ENCODE measurements at places on chromosomes 13 and 19.

GRCh38 chr19:14250870-14251269 lies 44.9 kb upstream of the ADGRL1 start:
- no peak for DNase-seq

GRCh38 chr13:36428086-36428485 lies 4.2 kb upstream of the CCNA1 start:
- no peak for DNase-seq

DNA sequence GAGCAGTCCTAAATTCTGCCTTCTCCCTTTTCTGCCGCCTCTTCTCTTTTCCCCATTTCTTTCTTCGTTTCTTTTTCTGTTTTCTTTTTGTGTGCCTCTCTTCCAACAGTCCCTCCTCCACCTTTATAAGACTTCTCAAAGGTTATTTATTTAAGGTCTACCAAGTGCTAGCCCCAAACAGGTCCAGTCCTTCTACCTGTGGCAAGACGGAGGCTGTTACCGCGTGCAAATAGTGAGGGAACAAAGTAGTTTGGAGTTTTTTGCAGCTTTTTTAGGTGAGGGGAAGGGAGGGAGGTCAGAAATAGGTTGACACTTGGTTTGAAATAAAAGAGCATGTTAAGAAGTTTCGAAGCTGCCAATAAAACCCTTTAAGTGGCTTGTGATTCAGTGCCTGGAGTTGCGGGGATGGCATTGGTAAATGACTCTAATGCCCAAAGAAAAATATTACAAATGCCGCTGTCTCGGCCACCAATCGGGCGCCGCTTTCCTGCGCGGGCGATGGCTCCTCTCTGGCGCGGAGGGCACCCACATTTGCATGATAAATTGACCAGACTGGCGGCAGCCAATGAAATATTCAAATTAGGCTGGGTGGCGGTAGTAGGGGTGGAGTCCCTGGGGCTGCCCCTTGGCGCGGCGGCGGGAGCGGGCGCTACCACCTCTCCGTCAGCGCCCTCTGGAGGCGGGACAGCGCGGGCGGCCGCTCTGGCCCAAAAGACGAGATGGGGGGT lies 7.5 kb upstream of the TSHZ3 start:
- no peak for DNase-seq

GRCh38 chr19:55486971-55487923 lies 989 bp upstream of the SSC5D start:
- DNase-seq, result no peak

DNA sequence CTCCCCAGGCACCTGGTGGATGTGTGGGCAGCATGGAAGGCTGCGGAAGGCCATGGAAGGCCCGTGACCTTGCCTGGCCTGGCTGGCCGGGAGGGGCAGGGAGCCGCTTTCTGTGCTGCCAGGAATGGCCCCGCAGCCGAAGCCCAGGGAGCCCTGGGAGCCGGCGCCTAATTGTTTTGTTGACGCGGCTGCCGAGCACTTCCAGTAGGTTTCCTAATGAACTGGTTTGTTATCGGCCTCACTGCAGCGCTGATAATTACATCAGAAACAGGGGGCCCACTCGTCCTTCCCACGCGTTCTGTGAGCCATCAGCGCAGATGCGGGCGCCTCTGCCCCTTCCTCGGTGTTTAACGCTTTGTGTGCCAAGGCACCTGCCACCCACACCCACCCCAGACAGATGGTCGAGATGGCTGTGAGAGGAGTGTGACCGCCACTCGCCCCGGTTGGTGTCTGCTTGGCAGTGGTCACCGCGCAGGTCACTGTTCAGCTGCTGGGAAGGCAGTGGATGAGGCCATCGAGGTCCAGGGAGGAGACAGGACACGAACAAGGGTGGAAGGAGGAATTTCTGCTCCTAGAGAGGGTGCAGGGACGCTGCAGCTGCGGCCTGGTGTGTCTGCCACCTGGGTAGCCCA lies 124.5 kb downstream of the KDM4B start:
- no peak for DNase-seq

GRCh38 chr19:4365791-4366665 lies 22.7 kb downstream of the MPND start:
- DNase-seq, result no peak

GRCh38 chr19:47434088-47434487 lies 14.8 kb upstream of the MEIS3 start:
- no peak for DNase-seq

- no peak for DNase-seq
Measured at GRCh38 chr13:98295371-98295770, 118.3 kb upstream of the RNF113B start.

DNA sequence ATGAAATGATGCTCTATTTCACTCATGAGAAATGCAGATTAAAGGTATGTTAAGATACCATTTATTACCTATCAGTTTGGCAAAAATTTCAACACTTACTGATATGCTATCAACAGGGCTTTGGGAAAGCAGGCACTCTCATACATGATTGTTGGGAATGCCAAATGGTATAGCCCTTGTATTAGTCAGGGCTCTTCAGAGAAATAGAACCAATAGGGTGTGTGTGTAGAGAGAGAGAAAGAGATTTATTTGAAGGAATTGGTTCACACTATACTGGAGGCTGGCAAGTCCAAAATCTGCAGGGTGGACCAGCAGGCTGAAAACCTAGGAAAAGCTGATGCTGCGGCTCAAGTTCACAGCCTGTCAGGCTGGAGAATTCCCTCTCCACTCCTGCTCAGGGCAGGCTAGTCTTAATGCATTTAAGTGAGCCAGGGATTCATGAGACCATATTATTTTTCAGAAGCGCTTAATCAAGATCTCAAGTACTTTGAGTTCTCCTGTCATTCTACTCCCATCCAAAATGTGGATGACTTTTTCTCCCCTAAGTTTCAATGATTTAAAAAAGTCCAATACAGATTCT lies 72.4 kb downstream of the NHLRC3 start:
- DNase-seq, result no peak

DNA sequence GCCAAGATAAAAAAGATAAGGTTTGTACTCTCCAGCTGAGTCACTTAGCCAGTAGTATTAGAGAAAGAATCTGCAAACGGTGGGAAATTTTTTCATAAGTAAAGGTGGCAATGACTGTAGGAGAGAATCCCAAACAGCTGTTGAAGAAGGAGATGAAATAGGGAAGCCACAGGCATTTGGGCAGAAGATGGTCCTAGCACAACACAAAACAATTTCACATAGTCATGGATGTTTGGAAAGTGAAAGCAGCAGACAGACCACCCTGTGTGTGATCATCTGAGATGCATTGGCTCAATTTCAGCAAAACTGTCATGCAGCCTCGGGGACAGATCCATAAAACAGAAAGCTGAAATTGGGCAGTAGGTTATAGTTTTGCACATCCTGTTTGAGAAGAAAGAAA lies 2832.4 kb downstream of the PCDH9 start:
- no peak for DNase-seq

GRCh38 chr19:3679581-3679980 lies 20.7 kb downstream of the PIP5K1C start:
- no peak for DNase-seq

DNA sequence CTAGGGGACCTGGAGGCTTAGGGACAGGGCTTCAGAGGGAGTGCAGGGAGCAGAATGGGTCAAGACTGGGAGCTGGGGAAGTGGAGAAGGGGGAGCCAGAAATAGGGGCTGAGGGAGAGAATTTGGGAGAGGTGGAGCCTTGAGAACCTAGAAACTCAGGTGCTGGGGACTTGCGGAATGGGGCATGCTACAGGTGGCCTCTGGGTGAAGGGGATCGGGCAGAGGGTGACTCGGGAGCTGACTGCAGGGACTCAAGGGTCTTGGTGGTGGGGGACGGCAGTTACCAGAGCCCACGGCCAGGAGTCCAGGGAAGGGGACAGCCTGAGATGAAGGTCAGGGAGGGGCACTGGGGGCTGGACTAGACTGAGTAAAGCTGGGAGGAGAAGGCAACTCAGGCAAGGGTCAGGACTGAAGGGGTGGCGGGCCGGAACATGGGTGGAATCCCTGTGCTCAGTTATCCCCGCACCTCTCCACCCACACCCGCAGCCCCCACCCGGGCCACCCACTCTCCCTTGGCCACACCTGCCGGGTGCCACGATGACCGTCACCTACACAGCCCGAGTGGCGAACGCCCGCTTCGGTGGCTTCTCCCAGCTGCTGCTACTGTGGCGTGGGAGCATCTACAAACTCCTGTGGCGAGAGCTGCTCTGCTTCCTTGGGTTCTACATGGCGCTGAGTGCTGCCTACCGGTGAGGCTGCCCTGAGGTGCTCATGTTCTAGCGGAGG lies 628 bp downstream of the BEST2 start:
- no peak for DNase-seq

- no peak for DNase-seq
Measured at GRCh38 chr13:100522618-100523309, 65.8 kb downstream of the GGACT start.

DNA sequence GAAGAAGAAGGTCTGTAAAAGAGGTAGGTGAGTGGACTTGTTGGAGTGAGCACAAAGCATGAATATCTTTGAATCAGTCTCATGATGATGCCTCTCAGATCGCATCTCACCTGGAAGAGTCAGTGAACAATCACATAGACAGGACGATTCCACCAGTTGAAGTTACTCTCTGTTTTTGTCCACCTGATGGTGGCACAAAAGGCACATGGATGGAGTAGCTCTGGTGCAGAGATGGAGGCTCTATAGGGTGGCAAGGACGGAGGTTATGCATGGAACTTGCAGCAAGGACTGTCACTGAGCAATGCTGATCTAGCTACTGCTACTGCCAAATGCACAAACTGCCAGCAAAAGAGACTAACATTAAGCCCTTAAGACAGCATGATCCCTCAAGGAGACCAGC lies 10.3 kb upstream of the MYCBP2 start:
- DNase-seq, result no peak

DNA sequence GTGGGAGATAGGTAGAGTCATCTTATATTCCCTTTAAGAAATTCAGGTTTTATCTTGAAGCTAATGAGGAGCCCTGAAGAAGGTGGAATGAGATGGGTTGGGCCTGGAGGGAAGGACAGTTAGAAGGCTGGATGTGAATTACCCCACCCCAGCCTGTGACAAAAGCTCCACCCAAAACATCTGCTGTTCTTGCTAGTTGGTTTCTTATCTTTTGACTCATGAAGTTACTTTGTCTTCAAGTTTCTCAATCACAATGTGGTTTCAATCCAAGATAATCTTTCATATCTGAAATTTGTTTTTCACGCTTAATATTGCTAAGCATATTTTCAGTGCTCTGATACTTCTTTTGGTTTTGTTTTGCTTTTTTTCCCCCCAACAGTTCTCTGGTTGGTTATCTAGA lies 38.3 kb upstream of the HMGB1 start:
- DNase-seq, result no peak

GRCh38 chr13:85657942-85658341 lies 141.3 kb downstream of the SLITRK6 start:
- no peak for DNase-seq

- DNase-seq, result peak; percentile 10
Measured at GRCh38 chr19:36573895-36574720, 1.0 kb upstream of the ZNF529 start.

GRCh38 chr19:18931316-18932162 lies 9.5 kb downstream of the HOMER3 start:
- DNase-seq, result no peak

GRCh38 chr19:41808663-41809566 lies 12.5 kb downstream of the CEACAM3 start:
- DNase-seq, result no peak

- no peak for DNase-seq
Measured at GRCh38 chr13:53759016-53759415, 730.4 kb downstream of the OLFM4 start.

DNA sequence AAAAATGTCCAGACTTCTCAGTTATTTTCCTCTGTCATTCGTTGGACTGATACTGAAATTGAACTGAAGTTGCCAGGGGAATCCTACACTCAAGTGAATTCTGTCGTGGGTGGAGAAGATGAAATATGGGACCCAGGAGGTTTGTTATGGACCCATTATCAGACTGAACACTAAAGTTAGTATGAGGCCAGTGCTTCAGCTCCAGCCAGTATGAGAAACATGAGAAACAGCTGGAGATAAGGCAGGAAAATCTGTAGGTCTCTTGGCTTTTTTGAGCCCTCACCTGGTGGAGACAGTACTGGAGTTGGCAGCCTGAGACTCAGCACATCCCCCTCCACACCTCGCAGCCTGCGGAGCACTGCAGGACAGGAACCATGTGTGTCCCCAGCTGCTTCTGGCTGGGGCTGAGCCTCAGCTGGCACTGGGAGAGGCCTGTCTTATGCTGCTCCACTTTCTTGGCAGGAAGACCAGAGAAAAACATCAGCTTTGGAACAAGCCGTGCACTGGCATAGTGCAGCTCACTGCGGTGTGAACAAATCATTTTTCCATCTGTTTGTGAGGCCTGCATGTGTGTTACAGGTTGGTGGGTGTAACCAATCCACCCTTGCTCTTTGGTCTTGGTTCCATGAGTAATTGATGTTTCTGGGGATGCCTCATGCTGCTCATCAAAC lies 641.0 kb downstream of the FGF9 start:
- DNase-seq, result no peak

DNA sequence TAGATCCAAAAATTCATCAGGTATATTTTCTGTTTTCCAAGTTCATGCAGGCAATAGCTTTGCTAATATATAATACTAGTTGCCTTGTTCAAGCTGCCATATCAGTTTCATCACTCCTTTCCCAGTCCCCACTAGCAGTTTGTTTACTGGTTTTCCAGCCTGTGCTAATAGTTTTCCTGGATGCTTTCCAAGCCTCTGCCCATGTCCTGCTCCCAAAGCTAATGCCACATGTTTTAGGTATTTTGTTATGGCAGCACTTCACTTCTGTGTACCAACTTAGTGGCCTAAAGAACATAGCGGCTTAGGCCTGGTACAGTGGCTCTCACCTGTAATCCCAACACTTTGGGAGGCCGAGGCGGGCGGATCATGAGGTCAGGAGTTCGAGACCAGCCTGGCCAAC lies 28.1 kb upstream of the ZNF527 start:
- no peak for DNase-seq

DNA sequence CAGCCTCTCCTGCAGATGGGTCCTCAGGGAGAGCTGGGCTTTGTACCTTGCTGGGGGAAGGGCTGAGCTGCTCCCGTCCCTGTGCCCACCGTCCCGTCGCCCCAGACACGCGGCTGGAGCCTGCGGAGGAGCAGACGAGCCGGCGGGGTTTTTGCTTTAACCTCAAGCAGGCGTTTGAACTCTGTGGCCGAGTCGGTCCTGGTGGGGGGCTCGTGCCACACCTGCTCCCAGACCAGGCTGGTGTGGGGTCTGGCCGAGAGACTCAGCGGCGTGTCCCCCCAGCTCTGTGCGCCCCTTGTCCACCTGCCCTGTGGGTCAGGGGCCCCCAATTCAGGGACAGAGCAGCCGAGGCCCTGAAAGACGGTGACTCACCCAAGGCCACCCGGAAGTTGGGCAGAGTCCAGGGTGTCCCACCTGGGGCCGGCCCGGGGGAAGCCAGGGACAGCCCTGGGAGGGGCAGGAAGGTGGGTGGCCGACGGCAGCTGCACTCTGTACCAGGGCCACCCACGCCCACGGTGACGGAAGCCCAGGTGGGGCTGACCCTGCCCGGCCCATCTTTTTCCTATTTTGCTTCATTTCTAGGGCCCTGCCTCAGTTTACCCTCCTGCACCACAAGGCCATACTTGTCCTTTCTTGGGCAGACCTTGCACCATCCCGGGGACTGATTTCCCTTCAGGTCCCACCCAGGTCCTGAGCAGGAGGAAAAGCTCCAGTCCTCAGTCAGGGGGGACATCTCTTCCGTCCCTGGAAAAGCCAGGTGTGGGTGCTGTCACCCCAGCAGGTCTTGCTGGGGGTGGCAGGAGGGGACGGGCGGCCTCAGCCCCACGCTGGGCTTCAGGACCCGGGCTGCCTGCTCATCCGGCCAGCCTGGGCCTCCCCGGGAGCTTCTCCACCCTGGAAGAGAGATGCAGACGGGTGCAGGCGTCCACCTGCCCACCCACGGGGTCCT lies 5.3 kb downstream of the EFNA2 start:
- no peak for DNase-seq
